ENCODE measurements at places on chromosomes 7 and 10. TPM values are rescaled to one million over a fixed set of nuclear protein-coding genes. Genes with fewer than 3 reads are reported as not detected.

Gene PALD1
- total RNA-seq, result under 0.01 TPM

Gene CNNM1
- 1.7 TPM for total RNA-seq

Gene AP1S1
- total RNA-seq, result 201 TPM

Gene FKBP6
- under 0.01 TPM for total RNA-seq

Gene ZNF853
- total RNA-seq, result 3.9 TPM

Gene CYP2C18
- total RNA-seq, result not detected

Gene PIP
- total RNA-seq, result not detected

Measured in uterine smooth muscle cell (primary cell).